ENCODE measurements at places on chromosomes 2 and 18.

DNA sequence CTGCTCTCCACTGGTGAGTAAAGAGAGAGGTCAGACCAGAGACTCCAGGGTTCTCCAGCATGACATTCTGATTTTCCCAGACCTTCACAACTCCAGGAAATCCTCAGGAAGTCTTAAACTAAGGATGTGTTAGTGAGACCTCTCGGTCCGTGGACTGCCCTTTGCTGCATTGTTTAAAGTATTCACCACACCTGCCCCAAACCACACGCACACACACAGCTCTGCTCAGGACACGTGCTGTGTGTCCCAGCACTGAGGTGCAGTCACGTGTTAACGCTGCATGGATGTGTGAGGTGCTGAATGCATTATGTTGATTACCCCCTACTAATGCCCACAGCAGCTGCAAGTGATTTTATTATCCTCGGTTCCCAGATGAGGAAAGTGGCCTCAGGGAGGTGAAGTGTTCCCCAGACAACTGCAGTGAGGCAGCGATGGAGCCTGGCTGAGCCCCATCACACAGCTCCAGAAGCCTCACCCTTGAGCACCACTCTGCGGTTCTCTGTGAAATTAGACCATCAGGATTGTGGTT is 68.4 kb downstream of the TRAPPC12 start:
- no peak for DNase-seq

DNA sequence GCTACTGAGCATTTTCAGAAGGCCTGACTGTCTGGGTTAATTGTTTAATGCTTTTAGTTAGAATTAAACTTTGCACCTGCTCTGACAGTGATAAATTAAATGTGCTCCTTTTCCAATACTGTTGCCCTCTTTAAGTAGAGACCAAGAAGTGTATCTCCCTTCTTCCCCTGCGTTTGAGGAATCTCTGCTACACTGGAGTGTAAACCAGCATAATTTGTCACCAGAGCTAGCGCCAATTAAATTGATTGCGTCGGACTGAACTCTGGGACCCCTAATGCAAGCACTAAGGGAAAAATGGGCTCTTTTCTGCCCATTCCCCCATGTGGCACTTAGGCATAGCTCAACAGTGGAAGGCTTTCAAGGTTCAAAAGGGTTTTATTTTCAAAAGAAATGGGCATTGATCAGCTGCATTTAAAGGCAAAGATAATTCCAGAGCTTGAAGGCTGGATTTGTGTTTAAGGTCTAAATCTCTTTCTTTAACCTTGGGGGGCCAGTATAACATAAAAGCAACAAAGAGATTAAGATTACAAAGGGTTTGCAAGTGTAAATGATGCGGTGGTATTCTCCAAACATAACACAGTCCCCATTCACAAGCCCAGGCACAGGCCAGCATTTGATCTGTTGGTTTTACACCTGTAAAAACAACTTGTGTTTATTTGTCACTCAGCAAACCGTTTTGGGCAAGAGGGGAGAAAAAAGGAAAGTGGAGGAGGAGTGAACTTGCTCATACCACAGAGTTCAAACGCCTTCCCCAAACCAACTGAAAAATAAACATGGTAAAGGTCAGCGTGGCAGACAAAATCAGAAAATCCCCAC is 427.6 kb downstream of the BCL11A start:
- DNase-seq: no peak

- no peak for DNase-seq
Measured at GRCh38 chr2:206096876-206097275, 10.9 kb upstream of the INO80D start.

DNA sequence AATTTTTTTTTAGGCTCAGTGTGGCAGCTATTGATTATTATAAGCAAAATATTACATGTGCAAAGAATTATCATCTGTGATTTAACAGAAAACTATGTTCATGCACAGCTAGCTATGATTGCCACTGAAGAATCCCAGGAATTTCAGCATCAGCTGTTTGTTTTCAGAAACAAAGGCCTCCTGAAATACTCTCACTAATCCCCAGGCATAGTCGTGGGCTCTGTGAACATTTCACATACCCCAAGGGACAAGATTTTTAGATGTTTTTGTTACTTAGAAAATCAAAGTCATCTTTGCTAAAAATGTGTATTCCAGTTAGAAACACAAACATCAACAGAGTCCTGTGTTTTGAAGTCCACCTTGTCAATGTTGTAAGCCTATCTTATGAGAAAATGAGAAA is 156.1 kb downstream of the MYO1B start:
- no peak for DNase-seq

- no peak for DNase-seq
Measured at GRCh38 chr18:58119819-58120218, 75.8 kb downstream of the NEDD4L start.

DNA sequence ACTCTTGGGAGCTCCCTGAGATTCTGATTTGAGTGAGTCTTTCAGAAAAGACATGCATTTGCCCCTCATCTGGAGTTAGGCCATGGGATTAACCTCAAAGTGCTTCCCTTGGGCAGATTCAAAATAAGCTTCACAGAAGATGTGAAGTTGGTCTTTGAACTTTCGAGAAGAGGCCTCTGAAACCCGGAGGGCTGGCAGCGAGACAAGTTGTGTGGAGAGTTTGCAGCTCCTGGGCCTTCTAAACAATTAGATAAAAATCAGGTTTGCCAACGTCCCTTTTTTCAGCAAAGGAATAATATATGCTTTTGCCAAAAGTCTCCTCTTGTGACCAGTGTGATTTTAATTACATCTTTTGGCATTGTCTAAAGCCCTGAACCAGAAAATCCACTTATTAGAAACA is 489.7 kb downstream of the SOX11 start:
- DNase-seq: no peak

GRCh38 chr18:47260120-47260923 is 8.9 kb upstream of the SKOR2 start:
- no peak for DNase-seq

DNA sequence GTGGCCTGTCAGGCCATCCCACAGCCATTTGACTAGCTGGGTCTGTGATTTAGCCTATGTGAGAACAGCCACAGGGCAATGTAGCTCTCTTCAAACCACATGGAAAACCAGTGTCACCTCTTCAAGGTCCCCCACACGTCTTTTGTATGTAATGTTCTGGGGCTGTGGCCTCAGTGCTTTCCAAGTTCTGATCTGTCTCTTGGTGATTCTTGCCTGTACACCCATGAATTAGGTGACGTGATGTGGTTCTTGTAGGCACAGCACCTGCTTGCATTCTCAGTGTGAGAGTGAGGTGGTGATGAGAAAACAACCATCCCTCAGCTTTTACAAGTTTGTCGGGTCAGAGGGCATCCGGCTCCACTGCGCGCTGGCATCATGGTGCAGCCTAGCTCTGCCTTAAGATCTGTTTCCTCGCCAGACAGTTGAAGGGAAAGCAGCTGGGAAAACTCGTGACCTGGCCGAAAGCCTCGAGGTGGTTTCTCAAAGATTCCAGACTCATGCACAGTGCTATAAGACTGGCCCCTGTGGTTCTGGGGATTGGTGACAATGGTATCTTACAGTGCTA is 125.8 kb downstream of the TANC1 start:
- DNase-seq: no peak

- DNase-seq: no peak
Measured at GRCh38 chr2:70472221-70472890, 81.3 kb downstream of the TGFA start.

DNA sequence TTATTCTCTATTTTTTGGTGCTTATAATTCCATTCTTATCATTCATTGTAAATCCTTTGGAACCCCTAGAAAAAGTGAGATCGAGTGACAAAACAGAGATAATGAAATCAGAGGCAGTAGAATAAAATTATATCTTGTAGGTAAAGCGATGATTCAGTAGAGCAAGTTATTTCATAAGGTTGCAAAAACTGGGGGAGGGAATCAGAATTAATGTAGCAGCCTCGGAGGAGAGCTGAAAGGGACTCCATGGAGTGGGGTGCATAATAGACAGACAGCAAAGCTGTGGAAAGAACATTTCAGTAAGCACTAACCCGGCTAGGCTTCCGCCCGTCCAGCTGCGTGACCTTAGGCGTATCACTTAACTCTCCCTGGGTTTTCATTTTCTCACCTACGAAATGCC is 289.7 kb downstream of the EN1 start:
- no peak for DNase-seq

DNA sequence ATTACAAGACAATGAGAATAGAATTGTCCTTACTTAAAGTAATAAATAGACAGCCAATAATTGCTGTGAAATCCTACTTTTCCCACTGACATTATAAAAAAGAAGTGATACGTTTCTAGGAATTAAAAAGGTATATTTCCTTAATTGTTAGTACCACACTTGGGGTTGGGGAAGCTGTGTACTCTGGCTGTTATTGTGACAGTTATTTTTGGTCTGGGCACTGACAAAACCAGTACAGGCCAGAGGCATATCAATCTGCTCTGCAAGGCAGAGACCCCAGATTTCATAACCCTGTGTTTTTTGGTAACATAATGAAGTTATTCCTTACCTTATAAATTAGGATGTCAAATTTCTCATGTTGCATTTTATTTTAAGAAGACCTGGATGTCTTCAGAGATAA is 66.5 kb downstream of the RAB10 start:
- no peak for DNase-seq

- no peak for DNase-seq
Measured at GRCh38 chr2:71719520-71720282, 266.3 kb downstream of the DYSF start.

DNA sequence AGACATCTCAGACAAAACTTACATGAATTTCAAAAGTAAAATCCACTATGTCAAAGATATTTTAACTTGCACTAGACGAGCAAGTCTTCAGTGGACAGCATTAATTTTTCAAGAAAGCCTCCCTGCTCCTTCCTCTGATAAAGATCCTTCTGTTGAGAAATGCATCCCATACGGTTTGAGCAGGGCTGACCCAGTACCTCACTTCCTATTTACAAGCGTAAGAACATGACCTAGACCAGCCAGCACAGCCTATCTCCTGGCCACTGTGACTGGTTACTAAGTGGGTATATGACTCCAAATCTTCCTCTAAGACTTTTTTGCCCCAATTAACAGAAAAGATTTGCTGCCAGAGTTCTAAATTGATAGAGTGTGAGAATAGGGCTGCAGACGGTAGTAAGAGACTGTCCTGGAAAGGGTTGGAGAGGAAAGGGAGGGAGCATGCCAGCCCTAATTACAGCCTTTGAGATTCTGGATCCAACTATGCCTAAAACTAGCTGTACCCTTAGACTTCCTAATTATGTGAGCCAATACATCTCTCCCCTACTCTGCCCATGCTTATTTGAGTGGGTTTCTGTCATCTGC is 108.4 kb downstream of the PRELID3A start:
- no peak for DNase-seq

GRCh38 chr2:2828774-2829368 is 497.8 kb upstream of the MYT1L start:
- DNase-seq: no peak

DNA sequence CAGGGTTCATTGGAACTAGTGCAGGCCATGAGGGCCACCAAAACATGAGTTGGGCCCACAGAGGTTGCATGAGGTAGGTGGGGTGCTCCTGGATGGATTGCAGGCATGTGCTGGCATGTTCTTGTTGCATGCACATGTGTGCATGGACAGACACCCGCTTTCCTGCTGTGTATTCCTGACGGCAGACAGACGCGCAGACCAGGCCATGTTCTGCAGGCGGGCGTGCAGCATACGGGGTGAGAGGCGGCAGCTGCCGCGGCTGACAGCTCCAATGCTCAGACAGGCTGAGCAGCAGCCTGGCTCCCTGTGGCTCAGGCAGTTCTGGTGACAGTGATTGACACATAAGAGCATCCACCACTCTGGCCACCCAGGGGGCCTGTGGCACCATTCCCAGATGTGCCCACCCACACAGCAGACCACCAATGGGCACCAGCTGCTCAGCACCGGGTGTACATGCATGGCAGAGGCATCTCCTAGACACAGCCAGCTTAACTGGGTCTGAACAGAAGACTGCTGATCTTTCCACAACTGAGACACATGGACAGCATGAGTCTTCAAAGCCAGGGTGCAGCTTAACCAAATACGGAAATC is 21.2 kb downstream of the HS1BP3 start:
- no peak for DNase-seq

DNA sequence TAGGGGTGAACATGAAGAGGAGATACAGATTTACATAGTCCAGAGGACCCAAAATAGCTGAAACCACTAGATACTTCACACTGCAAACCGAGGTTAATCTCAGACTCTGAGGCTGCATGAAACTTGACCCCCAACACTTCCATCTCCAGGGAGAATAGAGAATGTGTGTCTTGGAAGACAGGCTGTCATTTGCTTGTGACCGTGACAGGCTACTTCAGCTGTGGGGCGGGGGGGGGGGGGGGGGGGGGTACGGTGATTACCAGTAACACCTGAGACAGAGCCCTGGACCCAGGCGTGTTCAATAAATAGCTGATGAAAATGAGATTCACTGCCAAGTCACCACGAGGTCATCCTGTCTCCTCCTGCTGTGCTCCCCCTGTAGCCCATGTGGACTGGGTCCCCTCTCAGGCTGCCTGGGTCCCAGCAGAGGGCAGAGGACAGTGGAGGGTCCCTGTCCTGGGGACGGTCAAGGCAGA is 5.7 kb upstream of the KLHL29 start:
- DNase-seq: no peak

DNA sequence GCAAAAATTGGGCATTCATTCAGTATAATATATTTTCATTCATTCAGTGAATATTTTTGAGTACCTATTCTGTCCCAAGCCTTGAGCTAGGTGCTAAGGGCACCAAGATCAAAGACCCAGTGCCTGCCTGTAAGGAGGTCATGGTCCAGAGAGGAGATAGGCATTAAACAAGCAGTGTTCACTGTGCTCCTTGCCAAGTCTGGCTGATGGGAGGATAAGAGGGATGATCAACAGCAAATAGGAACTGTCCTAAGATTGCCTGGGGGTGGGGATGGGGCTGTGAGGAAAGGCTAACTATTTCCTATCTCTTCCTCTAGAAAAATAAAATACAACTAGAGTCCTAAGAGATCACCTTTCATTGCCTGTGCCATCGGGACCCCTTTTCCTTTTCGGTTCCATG is 60.4 kb downstream of the SETBP1 start:
- no peak for DNase-seq

DNA sequence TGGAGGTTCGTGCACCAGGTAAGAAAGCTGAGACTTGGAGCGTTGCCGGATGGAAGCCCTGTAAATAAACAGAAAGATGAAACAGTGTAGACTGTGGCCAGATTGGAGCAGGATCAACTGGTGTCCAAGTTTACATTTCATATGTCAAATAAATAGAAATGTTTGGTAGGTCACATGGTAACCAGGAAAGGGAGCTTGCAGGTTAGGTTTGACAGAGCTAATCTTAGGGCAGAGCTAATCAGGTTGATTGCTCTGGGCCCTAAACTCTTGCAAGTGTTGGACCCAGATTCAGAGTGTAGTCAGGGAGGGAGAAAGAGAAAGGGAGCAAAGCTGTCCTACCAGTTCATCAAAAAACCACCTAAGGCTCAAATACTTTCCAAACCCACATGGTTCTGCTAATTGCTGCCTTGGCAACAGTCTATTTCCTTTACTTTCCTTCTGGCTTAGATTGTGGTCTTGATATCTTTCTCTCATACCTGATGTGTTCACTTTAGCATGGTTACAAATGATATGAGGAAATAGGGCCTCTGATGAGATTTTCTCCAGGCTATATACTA is 63.2 kb downstream of the G6PC2 start:
- DNase-seq: no peak
